ENCODE measurements at places on chromosomes 12 and 14.

GRCh38 chr12:52149182-52149641 lies 42.6 kb downstream of the KRT80 start:
- DNase-seq: no peak

GRCh38 chr14:81169711-81170103 lies 51.1 kb downstream of the GTF2A1 start:
- DNase-seq: no peak

DNA sequence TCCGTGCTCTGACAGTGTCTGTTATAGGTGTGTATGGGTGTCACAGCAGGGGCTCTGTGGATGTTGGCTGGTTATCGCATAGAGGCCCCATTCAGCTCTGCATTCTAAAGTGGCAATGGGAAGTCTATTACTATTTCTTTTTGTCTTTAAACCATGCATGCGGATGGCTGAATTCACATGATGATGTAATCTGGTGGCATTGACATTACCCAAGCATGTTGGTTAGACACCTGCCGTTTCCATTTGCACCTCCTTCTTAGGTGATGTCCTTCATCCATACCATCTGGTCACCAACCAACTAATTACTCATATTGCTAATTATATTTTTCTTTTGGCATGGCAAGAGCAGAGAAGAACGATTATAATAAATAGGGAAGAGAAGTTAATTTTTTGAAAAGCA lies 270.8 kb upstream of the RGS6 start:
- DNase-seq: no peak

DNA sequence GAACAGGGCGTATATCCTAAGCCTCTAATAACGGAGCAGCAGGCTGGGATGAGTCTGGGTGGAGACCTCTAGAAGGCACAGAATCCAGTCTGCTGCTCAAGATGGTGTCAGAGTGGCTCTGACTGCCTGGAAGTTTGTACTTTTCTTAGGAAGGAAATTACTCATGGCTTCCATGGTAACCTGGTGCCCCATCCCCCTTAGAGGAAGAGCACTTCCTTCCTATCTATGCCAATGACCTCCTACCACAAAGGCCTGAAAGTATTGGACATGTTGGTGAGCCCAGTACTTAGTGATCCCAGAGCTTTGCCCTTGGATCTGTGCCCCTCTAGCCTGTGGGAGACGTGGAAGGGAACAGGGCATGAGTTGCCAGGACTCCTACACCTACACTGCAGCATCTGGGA lies 1.5 kb downstream of the BATF start:
- DNase-seq: no peak

GRCh38 chr12:72748971-72749370 lies 476.8 kb downstream of the TRHDE start:
- DNase-seq: no peak
